Fibroblast of lung (primary cell): ENCODE measurements at places on chromosomes 13 and 19.

- no peak for DNase-seq
Observed at GRCh38 chr13:21987793-21988192, 316.9 kb downstream of the FGF9 start.

GRCh38 chr19:13121551-13122274 is 3.6 kb downstream of the NACC1 start:
- no peak for DNase-seq

- peak; percentile 96 for DNase-seq
Observed at GRCh38 chr19:46133101-46133627, 8.7 kb upstream of the IGFL3 start.

GRCh38 chr13:33611121-33611805 is 206.7 kb upstream of the RFC3 start:
- DNase-seq: peak; percentile 88

DNA sequence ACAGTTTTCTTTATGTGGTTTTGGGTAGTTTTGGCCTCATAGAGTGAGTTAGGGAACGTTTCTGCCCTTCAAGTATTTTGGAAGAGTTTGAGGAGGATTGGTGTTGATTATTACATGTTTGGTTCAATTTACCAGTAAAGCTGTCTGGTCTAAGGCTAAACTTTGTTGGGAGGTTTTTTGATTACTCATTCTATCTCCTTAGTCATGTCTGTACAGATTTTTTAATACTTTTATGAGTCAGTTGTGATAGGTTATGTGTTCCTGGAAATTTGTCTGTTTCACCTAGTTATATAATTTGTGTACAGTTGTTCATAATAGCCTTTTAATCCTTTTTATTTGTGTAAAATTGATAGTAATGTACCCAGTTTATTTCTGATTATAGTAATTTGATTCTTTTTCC is 20.4 kb downstream of the RNF17 start:
- no peak for DNase-seq

DNA sequence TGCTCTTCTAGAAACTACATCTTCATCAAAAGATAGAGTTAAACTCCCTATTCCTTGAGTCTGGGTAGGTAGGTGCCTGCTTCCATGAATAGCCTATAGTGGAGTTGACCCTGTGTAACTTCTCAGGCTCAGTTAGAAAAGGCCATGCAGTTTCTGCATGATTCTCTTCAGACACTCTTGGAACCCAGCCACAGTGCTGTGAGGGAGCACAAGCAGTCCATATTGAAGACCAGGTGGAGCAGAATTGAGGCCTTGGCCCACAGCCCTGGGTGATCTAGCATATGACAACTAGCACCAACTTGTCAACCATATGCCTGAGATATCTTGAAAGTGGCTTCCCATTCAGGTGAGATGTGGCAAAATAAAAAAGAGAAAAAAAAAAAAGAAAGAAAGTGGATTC is 10.3 kb upstream of the PAN3 start:
- no peak for DNase-seq

DNA sequence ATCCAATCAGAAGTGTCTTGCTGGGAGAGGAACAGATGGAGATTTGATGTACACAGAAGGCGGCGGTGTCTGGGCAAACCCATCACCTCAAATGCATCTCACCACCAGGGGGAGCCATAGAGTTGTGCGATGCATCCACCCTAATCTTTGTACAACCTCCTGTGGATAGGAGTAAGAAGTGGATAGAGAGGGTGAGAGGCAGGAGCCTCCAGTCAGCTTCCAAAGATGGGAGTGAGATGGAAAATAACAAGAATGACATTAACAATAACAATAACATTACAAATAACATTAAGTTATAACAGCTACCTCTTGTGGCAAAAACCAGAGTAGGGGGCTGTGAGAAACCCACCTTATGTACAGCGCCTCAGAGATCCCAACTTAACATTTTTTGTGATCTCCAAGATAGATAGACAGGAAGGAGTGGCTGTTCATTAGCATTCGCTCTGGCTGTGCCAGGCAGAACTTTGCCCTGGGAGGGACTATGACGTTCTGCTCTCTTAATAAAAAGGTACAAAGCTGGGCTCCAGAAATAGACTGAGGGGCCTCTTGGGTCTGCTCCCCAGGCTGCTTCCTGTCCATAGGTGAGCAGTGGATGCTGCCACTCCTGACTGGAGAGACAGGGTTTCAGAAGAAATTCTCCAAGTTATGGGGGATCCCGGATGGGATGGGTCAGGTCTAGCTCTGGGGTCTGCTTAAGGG is 5.2 kb upstream of the CEACAM18 start:
- DNase-seq: peak; percentile 23

GRCh38 chr13:110228936-110229904 is 77.7 kb downstream of the COL4A1 start:
- no peak for DNase-seq

DNA sequence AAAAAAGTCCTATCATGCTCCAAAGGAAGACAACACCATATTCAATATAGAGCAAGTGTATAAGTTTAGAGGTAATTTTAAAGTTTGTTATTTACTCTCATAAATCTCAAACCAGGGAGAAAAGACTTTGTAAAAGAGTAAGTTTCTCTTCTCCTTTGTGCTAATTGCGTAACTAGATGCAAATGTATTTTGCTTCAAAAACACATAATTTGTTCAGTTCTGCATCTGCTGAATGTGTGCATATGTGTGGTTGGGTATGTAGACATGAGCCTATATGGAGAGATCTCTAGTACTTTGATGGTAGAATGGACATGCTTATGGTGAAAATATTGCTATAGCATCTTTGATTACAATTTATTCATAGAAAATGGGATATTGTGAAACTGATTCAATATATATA is 17.8 kb upstream of the MIR17HG start:
- DNase-seq: no peak

DNA sequence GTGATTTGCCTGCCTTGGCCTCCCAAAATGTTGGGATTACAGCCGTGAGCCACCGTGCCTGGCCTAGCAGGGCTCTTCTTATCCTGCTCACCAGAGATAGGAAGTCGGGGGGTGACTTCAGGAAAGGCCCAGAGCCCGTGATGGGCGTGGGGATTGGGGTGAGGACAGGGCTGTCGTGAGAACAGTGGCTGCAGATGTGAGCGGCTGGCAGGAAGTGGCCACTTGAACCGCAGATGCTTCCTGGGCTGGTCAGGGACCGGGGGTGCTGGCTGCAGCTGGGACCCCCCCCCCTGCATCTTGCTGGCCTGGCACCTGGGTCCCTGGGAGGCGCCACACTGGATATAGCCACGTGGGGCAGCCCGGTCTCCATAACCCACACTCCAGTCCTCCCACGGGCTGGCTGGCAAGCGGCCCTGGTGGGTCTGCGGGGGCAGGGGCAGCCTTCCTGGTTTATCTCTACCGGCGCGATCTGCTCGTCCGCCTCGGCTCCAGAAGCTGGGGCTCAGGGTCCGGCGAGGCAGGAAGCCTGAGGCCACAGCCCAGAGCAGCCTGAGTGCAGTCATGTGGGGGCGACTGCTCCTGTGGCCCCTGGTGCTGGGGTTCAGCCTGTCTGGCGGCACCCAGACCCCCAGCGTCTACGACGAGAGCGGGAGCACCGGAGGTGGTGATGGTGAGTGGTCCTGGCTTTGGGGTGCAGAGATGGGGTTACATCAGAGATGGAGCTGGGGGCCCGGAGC is at the start of gene F2RL3:
F2RL3 (plus strand) TSS at position 371 of the 737 bp plus-strand sequence; CDS start at position 562, 191 bp downstream.
- DNase-seq: peak; percentile 17

DNA sequence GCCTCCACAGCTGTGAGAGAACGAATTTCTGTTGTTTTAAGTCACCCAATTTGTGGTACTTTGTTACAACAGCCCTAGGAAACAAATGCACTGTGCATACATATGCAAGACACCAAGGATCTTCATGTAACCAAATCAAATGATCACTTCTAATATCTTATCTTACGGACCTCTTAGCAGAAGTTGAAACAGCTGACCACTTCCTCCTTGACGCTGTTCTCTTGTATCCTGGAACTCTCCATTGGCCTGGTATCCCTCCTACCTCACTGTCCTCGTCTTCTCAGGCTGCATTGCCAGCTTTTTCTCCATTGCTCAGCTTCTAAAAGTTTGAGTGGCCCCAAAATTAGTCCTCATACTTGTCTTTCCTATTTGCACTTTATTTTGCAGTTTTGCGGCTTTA is 200.4 kb downstream of the DLEU7 start:
- DNase-seq: no peak
